Stimulated activated CD4-positive, alpha-beta T cell treated with anti-CD3 and anti-CD28 coated beads, Interleukin-4, amount 100 ng/mL, for 48 hours (primary cell): ENCODE measurements at places on chromosomes 6 and 20.

DNA sequence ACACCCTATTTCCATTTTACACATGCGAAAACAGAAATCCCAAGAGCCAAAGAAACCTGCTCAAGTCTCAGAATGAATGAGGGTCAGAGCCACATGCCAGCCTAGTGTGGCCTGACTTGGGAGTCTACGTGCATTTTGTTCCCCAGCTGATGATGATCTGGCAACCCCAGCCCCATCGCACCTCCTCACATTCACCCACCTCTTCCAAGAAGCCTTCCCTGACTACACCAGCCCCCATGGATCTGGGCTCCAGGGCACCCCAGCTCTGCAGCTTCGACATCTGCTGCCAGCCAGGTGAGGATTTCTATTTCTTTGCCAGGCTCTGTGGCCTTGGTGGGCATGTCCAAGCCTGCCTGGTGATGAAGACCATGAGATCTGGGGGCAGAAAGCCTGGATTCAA lies 41.0 kb downstream of the ANGPT4 start:
- no peak for DNase-seq

DNA sequence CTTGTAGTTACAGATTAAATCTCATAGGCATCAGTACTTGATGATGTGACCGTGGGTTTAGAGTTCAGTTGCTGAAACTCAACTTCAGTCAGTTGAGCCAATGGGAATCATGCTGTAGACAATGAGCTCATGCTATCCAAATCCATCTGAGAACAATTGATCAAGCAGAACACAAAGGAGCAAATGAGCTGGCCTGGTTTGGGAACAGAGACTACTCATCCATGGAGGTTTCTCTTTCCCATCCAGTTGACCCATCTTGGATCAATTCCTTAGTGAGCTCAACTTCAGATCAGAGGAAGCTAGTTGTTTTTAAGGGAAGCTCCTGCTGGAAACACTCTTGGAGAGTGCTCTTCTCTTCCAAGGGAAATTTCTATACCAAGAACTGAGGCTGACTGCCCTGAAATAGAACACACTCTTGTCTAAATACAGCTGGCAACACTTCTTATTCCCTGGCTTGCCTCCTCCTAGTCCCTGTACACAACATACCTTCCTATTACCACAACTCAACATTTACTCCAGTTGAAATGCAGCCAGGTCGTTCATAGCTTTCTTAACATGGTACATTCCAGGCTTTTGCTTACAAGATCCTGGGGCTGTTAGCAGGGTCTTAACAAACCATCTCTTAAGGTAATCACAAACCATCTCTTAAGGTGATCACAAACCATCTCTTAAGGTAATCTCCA lies 203.9 kb upstream of the PRDM1 start:
- DNase-seq = no peak

- DNase-seq = peak; percentile 47
Measured at GRCh38 chr6:134938896-134939295, 11.0 kb downstream of the ALDH8A1 start.

- no peak for DNase-seq
Measured at GRCh38 chr6:75467966-75468365, 25.6 kb downstream of the FILIP1 start.

GRCh38 chr6:30453508-30454116 lies 35.7 kb upstream of the HLA-E start:
- peak; percentile 85 for DNase-seq

DNA sequence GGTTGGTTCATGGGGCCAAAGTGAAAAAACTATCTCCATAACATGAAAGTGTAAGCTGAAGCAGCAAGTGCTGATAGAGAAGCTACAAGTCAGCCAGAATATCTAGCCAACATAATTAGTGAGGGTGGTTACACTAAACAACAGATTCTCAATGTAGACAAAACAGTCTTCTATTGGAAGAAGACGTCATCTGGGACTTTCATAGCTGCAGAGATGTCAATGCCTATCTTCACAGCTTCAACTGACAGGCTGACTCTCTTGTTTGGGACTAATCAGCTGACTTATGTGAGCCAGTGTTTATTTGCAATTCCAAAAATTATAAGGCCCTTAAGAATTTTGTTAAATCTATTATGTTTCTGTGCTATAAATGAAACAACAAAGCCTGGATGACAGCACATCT lies 63.2 kb downstream of the GMDS start:
- no peak for DNase-seq

DNA sequence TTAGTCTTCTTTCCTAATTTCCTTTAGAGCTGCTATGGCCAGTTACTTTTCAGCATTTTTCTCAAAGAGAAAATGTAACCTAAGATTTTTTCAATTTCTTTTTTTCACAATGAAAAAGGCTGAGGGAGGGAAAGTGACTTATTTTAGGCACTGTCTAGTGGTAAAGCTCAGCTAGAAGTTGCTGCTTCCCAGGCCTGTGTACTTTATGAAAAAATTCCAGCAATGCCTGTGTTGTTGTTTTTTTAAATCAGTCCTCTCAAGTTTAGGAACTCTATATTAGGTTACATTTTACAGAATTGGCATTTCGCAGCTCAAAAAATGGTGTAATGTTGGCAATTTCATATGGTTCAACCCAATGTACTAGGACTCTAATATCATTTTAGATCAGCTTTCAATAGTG lies 269.6 kb downstream of the ARID1B start:
- DNase-seq = no peak

- DNase-seq = no peak
Measured at GRCh38 chr20:62377615-62378178, 9.2 kb upstream of the RPS21 start.

GRCh38 chr6:12009876-12010634 lies 2.1 kb upstream of the HIVEP1 start:
- DNase-seq = no peak

- no peak for DNase-seq
Measured at GRCh38 chr20:46285740-46286139, 22.6 kb downstream of the CDH22 start.

GRCh38 chr6:14573267-14573666 lies 455.7 kb downstream of the CD83 start:
- DNase-seq = no peak

- no peak for DNase-seq
Measured at GRCh38 chr6:170030284-170030815, 260.5 kb downstream of the DLL1 start.

- no peak for DNase-seq
Measured at GRCh38 chr6:34063651-34064050, 82.2 kb downstream of the GRM4 start.

- peak; percentile 1 for DNase-seq
Measured at GRCh38 chr6:170376386-170377043, 70.0 kb downstream of the FAM120B start.

DNA sequence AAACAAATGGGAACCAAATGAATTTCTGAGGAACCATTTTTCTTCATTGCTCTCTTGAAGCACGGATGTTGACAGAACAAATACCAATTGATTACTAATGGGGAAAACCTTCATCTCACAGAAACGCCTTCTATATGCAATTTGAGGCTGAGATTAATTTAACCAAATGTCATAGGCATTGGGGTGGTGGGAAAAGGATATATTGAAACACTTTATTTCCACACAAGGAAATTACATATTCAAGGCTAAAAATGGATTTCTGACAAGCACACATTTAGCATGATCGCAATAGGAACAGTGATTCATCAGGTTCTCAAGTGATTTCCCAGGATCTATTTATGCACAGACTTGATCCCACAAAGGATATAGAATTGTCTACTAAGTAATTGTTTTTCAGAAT lies 88.9 kb downstream of the COL12A1 start:
- no peak for DNase-seq

GRCh38 chr6:7121700-7122241 lies 14.0 kb downstream of the RREB1 start:
- DNase-seq = no peak

GRCh38 chr20:3738111-3739053 lies 5.9 kb downstream of the HSPA12B start:
- DNase-seq = no peak

- DNase-seq = no peak
Measured at GRCh38 chr20:708956-709355, 33.4 kb upstream of the SCRT2 start.

- no peak for DNase-seq
Measured at GRCh38 chr6:117930645-117931044, 23.6 kb downstream of the SLC35F1 start.

- no peak for DNase-seq
Measured at GRCh38 chr6:29509239-29509638, 21.5 kb upstream of the MAS1L start.

- no peak for DNase-seq
Measured at GRCh38 chr6:166747644-166748595, 120.9 kb upstream of the RPS6KA2 start.

DNA sequence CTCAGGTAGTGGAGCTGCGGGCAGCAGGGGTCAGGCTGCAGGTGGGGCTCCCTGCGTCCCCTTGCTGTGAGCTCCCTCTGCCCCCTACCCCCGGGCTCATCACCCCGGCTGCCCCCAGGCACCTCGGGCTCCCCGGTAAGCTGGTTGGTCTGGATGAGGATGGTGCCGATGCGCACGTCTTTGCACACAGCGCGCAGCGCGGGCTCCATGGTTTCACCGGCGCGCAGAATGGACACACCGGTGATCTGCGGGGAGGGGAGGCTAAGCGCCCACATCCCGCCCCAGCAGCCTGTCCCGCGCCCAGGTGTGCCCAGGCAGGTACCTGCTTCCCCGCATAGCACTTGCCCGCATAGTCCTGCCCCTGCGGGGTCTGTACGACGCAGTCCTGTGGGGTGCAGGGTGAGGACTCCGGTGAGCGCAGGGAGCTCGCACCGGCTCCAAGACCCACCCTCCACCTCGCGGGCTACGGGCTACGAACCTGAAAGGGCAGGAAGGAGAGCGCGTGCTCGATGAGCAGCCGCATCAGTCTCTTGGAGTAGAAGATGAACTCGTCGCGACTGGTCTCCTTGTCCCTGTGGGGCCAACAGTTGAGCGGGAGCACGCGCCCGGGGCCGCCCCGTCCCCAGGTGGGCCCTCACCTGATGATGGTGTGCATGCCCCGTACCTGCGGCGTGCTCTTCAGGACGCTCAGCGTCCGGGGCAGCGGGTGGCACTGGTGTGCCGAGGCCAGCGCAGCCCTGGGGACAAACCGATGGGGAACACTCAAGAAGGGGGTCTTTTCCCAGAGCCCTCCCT lies 15.5 kb downstream of the UCKL1 start:
- no peak for DNase-seq

DNA sequence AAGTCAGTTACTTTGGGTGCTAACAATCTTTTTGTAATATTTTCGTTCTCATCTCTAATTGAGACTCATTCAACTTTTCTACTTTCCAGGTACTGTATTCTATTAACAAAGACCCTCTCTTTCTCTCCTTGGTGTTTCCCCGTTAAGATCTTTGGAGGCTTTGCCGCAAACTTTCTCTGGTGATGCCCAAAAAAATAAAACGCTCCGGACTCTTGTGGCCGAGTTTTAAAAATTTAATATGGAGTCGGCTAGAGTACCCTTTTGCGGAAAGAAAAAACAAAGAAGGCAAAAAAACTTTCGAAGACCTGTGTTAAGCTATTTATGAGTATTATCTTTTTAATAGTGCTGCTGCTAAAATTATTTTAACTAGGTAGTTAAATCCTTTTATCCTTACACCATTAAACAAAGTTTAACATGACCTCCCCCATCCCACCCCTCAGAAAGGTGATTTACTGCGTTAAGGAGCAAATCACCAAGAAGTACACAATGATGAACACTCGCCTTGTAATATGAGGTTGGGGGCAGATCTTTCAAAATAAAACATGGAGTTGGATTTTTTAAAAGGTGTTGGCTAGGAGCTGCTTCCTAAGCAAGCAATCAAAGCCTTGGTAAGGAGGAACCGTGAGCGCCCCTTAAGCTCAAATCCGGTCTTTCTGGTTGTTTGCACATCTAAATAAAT lies 10.0 kb downstream of the SIM1 start:
- DNase-seq = no peak

DNA sequence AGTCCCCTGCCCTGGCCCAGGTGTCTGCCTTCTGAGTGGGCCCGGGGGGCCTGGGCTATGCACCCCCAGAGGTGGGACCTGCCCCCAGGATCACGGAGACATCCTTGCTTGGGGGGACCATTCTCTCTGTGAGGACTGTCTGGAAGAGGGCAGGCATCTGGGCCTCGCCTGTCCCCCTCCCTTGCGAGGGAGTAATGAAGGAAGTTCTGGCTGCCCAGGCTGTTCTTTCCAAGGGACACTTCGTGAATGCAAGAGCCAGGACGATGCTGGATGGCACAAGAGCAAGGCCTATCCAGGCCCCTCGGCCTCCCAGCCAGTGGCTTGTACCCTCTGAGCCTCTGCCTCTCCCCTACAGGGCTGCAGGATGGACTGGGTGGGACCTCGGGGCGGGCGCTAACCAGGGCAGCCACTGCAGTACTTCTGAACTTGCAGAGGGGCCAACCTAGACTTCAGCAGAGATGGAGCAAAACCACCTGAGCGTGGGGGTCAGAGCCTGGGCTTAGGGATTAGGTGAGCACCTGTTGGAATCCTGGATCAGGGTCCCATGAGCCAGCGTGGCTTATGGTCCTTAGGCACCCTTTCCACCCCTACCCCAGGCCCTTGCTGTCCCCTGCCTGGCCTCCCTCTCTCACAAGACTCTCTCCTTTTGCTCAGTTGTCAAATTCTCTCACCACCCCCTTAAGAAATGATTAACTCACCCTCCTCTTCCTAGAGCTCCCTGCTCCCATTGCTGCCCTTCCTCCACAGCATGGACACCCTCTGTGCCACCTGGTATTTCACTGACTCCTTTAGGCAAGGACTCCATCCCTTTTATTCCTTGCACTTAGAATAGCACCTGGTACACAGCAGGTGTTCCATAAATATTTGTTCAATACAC lies 53.2 kb downstream of the CTCFL start:
- no peak for DNase-seq

DNA sequence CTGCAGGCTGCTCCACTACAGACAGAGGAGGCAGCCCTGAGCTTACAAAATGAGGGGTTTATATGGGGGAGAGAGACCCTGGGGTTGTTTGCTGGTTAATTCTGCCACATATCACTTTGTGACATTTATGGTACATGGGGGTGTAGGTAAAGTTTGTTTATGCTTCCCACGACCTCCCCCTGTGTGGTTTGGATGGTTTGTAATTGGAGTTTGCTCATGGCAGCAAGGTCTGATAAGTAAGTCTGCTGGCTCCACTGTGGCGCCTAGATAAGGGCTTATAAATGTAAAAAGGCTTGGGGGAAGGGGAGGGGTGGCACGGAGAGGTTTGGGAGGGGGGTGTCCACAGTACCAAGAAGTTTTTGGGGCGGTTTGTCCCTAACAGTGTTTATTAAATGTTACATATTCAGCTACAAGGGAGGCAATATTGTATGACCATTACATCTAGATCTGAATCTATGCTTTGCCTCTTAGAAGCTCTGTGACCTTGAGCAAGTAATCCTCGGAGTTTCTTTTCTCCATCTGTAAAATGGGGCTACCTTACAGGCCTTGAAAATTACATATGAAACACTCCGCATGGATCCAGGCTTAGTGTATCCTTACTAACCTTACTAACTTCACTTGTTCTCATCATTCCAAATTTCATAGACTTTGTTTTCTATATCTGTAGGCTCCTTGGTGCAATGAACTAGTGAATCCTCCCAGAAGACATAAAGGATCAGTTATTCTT lies 204.8 kb upstream of the NOX3 start:
- DNase-seq = no peak

DNA sequence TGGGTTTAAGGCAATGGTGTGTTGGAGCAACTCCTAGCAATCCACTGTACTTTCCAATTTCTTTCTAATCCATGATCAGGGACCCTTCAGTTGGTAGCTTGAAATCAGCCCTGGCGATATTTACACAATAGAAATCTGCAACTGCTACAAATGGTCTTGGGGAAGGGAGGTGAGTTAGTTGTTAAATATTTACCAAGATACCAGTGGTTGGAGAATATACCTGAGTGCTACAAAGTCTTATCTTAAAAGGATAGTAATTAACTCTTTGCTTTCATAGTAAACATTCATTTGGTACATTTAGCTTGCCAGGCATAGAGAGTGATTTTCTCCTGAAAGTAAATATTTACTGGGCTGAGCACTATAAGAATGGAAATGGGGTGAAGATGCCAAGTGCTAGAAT lies 568.2 kb downstream of the BCKDHB start:
- DNase-seq = no peak
